Thoracic aorta (tissue), 2 donors: ENCODE measurements at places on chromosomes 11 and 22. TPM values are rescaled to one million over a fixed set of nuclear protein-coding genes. Genes with fewer than 3 reads are reported as not detected.

DNA sequence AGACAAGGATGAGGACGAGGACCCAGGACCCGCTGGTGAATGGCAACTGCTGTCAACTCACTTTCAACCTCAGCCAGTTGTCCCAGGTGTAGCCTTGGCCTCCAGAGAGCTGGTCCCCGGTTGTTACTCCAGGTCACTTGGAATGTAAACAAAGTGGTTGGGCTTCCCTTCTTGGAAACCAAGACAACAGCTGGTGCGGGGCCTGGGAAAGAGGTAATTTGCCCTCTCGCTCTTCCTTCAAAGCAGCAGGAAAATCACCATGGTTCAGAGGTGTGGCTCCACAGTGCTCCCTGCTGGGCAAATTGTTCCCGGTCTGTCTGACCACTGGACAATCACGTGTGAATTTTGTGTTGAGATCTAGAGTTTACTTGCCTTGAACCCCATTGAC lies 15.0 kb downstream of the SLC1A2 start:
- DNase-seq = no peak

DNA sequence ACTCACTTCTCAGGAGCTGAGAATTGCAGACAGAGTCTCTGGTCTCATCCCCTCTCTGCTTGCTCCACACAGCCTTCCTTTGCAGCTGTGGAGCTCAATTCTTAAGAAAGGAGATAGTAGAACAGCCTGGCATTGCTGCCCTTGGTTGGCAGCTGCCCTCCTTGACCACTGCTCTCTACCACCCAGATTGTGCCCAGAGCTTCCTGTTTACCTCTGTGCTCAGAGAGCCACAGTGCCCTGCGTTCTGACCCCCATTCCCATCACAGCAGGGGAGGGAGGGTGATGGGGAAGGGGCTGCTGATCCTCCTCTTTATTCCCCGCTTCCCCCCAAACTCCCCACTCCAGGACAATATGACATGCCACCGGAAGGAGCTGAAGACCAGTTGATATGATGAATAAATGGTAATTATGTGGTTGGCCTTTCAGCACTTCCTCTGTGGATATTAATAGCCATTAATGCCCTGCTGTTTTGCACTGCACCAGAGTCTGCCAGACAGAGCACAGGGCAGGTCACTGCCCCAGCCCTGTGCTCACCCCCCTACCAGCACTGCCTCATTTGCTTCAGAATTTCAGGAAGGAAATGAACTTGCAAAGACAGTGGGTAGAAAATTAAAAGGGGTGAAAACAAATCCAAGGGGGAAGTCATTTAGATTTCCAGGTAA lies 426.8 kb upstream of the CADM1 start:
- DNase-seq = no peak

- no peak for DNase-seq
Measured at GRCh38 chr11:9529334-9529650, 44.2 kb upstream of the WEE1 start.

DNA sequence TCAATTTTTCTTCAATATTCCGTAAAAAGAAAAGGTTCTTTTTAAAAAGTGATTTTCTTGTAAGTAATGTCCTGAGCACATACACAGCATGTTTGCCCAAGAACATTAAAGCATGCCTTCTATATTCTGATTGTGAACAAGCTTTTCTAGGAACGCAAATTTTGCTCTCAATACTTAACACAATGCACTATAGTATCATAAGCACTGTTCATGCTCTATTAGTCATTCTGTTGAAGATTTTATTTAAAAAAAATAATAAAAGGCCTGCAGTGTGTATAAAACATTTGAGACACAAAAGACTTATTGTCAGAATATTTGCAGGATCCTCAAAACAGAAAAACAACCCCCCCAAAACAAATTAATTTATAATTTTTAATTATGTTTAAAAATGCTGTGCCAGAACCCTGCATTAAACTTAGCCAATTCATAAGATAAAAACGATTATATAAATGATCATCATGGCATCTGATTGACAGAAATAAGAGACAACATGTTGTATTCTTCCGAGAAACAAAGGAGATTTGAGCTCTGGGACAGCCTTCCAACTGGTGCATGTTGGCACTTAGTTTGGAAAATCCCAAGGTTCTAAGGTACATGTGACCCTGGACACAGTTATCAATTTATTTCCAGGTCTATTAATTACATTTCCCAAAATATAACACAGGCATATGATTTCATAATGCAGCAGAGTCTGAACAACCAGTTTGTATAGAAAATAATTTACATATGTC lies 13.1 kb downstream of the MTMR2 start:
- DNase-seq = no peak

DNA sequence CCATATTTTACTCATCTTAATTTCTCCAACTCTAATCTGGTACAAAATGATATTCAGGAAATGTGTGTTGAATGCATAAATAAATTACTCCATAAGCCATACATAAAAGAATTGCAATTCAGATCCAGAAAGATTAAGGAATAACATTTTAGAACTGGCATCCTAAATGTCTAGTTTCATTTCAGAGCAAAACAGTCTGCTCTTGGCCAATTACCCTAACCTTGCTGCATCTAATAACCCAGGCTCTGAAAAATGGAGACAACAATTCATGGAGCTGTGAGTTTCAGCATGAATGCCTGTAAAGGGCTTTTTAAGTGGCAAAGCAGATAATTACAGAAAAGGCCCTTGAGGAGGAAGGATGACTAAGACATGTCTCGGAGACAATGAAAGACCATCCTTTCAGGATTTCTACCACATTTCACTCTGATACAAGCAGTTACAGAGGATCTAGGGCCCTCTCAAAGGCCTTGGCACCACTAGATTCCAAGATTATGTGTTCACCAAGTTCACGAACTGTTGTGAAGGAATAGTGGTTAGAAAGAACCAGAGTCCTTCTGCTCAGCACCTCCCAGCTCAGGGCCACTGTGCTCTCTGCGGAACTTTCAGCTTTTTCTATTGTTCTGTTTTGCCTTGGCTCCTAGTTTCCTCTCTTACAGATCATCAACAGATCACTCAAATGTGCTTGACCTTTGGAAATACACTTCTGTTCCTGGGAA lies 157.6 kb upstream of the BLID start:
- no peak for DNase-seq

The LYVE1 gene
- total RNA-seq = 121 TPM

The SUN2 gene
- 1,125 TPM for total RNA-seq
